ENCODE measurements at places on chromosomes 13 and 19.

DNA sequence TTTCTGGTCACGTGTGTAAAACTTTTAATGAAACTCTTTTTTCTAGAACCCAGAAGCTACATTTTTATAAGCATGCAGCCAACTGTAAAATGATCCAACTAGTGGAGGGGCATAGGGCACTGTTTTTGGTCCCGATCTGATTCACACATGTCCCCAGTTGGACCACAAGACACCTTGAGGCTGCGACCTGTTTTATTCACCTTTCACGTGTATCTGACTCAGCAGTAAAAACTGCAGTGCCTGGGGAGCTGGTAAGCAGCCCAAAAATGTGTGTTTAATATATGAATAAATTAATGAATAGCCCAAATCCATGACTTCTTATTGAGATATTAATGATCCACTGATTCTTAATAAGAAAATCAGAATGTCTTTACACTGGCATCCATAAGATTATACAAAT lies 140.4 kb downstream of the COL4A1 start:
- DNase-seq: no peak

GRCh38 chr13:71477735-71478134 lies 389.3 kb downstream of the DACH1 start:
- DNase-seq: no peak

- DNase-seq: no peak
Measured at GRCh38 chr13:46387064-46387851, at the start of gene RUBCNL. Gene RUBCNL (minus strand): TSS chr13:46387252. CDS start chr13:46372475, 14,777 bp downstream.

- no peak for DNase-seq
Measured at GRCh38 chr13:51848674-51849073, 3.7 kb upstream of the TMEM272 start.

- no peak for DNase-seq
Measured at GRCh38 chr19:14149509-14149994, 13.2 kb upstream of the ASF1B start.

GRCh38 chr13:63149375-63149774 lies 1733.7 kb upstream of the PCDH20 start:
- no peak for DNase-seq

GRCh38 chr19:7590256-7590655 lies 5.4 kb upstream of the CAMSAP3 start:
- DNase-seq: no peak

GRCh38 chr13:101018720-101019119 lies 344.1 kb upstream of the TMTC4 start:
- no peak for DNase-seq

- no peak for DNase-seq
Measured at GRCh38 chr13:71632206-71632605, 234.8 kb downstream of the DACH1 start.

- DNase-seq: no peak
Measured at GRCh38 chr13:35345992-35346391, 130.5 kb downstream of the MAB21L1 start.

Measured in HL-60 (cell line).